ENCODE measurements at places on chromosomes 1 and 21.
A peak's percentile ranks its signal among the peaks of the same experiment; 100 is the strongest.

DNA sequence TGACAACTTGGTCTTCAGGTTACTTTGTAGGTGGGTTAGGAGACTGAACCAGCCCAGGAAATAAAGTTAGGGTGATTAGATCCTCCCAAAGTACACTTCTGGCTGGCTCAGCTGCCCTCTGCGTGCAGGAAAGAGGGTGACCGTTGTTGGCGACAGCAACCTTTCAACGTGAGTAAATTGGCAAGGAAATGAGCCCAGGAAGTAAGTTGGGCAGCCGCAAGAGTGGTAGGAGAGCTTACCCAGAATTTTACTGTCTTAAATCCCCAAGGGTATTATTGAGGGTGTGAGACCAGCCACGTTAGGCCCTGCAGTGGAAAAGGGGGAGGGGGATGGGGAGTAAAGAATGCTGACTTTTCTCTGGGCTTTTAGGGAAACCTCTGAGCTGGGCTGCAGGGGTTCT is 1.6 kb downstream of the TENT5C start:
- peaks cover 45% of the 10 kb centered on the region for H3K4me1 ChIP-seq
- peak overlapping the region; percentile 91 for H3K4me3 ChIP-seq
- peaks cover 35% of the 10 kb centered on the region for H3K36me3 ChIP-seq
- H3K27ac ChIP-seq, result peak overlapping the region; percentile 72

GRCh38 chr1:147046189-147046862 is 108.2 kb downstream of the NBPF12 start:
- H3K4me1 ChIP-seq, result peaks cover 33% of the 10 kb centered on the region
- peak overlapping the region; percentile 34 for H3K27ac ChIP-seq
- peak overlapping the region; percentile 37 for H3K4me3 ChIP-seq
- peaks cover 7% of the 10 kb centered on the region for H3K36me3 ChIP-seq
- no peak for DNase-seq
- H3K27me3 ChIP-seq, result peaks cover 18% of the 10 kb centered on the region

- no peaks in the 10 kb centered on the region for H3K36me3 ChIP-seq
- no peaks in the 10 kb centered on the region for H3K4me1 ChIP-seq
- no peak overlapping the region for H3K4me3 ChIP-seq
- peaks cover 2% of the 10 kb centered on the region for H3K27me3 ChIP-seq
- DNase-seq, result no peak
These were observed 37.5 kb upstream of the ANGPTL1 start for GRCh38 chr1:178908358-178908757.

GRCh38 chr1:151159373-151159772 is 2.9 kb downstream of the TNFAIP8L2 start:
- H3K4me1 ChIP-seq, result peaks cover 50% of the 10 kb centered on the region
- no peak for DNase-seq
- peaks cover 65% of the 10 kb centered on the region for H3K36me3 ChIP-seq
- H3K27me3 ChIP-seq, result no peaks in the 10 kb centered on the region
- H3K27ac ChIP-seq, result peak overlapping the region; percentile 82
- H3K4me3 ChIP-seq, result peak overlapping the region; percentile 32

DNA sequence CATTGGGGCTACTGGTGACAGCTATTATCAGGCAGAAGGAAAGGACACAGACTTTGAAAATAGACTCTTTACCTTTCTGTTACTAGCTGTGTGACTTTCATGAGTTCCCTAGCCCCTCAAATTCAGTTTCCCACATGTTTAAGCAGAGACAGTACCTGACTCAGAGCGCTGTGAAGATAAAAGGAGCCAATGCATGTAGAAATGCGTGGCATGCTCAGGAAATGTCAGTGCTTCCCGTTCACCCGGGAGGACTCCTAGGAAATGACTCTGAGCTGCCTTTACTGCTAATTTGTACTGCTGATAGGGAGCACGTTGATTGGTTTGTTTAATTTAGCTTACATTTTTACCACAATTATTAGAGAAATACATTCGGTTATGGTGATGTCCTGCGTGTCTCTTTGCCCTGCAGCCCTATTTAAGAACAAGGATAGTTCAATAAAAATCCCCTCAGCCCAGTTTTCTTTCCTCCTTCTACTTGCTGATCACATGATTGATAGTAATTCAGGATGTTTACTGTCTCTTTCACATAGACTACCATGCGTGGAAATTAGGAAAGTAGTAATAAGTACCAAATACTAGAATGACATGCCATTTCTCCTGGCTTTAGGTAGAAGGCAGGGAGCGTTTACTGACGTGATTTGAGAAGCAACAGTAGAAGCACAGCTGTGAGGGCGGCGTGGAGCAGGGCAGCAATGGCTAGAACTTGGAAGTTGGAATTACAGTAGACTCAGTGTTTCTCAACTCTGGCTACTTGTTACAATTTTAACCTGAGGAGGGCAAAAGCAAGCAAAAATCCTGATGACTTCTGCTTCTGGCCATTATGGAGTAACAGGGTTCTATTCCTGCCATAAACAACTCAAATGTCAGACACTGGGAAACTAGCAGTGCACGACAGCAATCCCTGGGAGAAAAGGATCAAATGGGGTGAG is 15.9 kb downstream of the PDIK1L start:
- no peak for DNase-seq
- H3K4me3 ChIP-seq, result peak overlapping the region; percentile 72
- peak overlapping the region; percentile 21 for H3K27ac ChIP-seq
- peaks cover 57% of the 10 kb centered on the region for H3K4me1 ChIP-seq
- H3K27me3 ChIP-seq, result no peaks in the 10 kb centered on the region
